ENCODE measurements at places on chromosomes 16 and 17. TPM values are rescaled to one million over a fixed set of nuclear protein-coding genes. Genes with fewer than 3 reads are reported as not detected.

The MFAP4 gene
- 116 TPM for total RNA-seq

DNA sequence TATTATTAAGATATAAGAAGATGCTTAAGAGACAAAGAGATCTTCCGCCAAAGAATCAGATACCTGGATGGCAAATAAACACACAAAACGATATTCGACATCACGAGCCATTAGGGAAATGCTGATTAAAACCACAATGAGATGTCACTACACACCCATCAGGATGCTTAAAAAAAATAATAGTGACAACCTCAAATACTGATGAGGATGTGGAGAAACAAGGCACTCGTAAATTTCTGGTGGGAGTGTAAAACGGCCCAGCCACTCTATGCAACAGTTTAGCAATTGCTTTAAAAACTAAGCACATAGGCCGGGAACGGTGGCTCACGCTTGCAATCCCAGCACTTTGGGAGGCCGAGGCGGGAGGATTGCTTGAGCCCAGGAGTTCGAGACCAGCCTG, 39.4 kb downstream of the TBC1D16 start:
- DNase-seq = no peak

DNA sequence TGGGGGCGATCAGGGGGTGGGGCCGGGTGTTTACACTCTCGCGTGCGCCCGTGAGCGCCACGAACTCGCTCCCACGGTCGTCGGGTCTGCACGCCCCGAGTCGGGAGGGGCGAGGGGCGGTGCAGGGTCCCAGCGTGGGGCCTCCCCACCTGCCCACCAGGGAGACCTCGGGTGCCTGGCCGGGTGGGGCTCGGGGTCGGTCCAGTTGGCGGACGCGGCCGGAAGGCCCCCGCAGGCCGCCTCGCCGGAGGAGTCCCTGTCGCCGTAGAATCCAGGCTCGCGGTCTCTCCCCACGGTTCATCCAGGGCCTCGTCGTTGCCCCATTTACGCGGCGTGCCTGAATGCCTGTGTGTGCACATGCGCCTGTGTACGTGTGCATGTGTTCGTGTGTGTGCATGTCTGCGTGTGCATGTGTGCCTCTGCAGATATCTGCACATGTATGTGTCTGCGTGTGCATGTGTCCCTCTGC, 510 bp upstream of the RAB40B start:
- no peak for DNase-seq

The CDH11 gene
- total RNA-seq = 52.8 TPM

GRCh38 chr16:11896486-11897176, 19.1 kb downstream of the GSPT1 start:
- no peak for DNase-seq

- DNase-seq = no peak
Measured at GRCh38 chr16:70534971-70535370, 11.4 kb downstream of the SF3B3 start.

The CDRT15 gene
- total RNA-seq = not detected

The TBC1D3I gene
- total RNA-seq = not detected

DNA sequence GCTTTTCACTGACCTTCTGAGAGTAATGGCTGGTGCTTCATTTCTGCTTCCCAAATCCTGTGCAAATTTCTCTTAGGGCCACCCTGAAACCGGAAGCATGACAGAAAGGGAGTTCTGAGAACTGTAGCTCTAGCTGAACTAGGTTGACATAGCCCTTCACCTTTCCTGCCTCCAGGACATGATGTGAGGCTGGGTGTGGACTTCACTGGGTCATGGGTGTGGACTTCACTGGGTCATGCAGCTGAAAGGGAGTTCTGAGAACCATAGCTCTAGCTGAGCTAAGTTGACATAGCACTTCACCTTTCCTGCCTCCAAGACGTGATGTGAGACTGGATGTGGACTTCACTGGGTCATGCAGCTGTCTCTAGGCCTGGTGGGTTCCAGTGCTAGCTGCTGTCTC, 54.3 kb upstream of the NLRP1 start:
- DNase-seq = no peak

GRCh38 chr17:31493656-31494155, 102.2 kb downstream of the RAB11FIP4 start:
- no peak for DNase-seq

The ABCA8 gene
- 47.5 TPM for total RNA-seq

Measured in breast epithelium (tissue), 4 donors.